Activated CD4-positive, alpha-beta T cell treated with anti-CD3 and anti-CD28 coated beads for 24 hours (primary cell): ENCODE measurements at places on chromosomes 6 and 20.

DNA sequence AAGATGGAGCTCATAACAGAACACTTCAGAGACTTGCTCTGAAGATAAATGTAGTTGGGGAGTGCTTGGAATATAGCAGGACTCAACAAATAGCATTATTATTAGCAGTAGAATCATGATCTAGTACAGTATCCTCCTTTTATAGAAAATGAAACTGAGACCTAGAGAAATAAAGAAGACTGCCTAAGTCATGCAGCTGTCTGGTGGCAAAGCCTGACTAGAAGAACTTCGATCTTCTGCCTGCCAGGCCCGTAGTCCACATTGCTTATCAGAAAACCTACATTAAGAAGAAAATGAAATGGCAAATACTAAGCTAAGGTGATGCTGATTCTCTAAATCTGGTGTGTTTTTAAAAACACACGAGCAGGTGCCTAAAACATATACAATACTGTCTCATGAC, 46.4 kb upstream of the DST start:
- no peak for DNase-seq

- no peak for DNase-seq
These were observed 75.2 kb upstream of the ADTRP start for GRCh38 chr6:11853678-11854407.

- no peak for DNase-seq
These were observed 66.7 kb downstream of the CD164 start for GRCh38 chr6:109315341-109316110.

- DNase-seq: no peak
These were observed 5.5 kb downstream of the MANBAL start for GRCh38 chr20:37295001-37295400.

DNA sequence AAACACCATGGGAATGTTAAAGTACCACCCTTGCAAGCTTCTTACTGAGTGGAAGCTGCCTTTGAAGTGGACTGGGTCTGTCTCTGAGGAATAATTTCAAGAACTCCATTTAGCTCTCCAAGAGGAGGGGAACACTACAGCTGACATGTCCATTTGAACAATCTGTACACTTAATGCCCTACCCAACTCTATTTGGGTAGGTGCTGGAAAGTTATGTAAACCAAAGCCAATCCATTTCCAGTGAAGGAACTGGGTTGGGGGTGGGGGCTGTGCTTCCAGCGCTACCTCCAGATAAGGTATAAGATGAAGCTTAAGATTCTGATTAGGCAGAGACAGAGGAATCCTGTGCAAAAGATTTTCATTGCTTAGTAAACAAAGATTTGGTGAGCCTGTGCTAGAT, 122.0 kb downstream of the TCP11 start:
- no peak for DNase-seq

- peak; percentile 18 for DNase-seq
These were observed at the start of gene ENPP1 for GRCh38 chr6:131807644-131808459. Gene ENPP1 (plus strand): TSS chr6:131808020. CDS start chr6:131808036, 16 bp downstream.

DNA sequence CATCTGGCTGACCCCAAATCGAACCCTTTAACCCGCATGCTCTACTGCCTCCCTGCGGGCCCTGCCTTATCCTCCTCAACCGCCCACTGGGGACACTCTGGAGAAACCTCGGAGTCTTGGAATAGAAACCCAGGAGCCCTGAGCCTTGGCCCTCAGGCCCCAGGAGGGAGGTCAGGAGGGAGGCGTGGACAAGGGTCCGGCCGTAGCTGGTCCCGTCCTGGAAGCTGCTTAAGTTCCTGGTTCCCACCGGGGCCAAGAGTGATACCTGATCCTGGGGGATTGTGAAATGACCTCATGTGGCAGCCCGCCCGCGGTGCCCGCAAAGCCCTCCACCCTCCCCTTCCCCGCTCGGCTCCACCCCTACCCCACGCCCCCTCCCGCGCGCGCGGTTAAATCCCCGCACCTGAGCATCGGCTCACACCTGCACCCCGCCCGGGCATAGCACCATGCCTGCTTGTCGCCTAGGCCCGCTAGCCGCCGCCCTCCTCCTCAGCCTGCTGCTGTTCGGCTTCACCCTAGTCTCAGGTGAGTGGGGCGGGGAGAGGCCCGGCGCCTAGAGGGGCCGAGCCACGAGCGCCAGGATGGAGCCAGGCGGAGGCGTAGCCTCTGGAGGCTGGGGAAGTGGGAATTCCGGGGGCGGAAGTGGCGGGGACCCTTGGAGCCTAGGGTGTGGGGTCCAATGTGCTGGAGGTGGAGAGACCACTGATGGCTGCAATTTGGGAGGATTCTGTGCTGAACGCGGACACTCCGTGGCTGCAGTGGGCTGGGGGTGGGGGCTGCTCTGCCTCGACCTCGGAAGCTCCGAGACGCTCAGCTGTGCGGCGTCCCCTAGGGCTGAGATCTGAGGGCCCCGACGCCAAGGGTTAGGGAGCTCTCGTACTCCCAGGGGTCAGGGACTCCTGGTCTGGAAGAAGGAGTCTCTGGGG, at the start of gene WFDC2:
Gene WFDC2 (plus strand): TSS at position 418 of the 926 bp plus-strand sequence. CDS start 29 bp downstream, at position 447.
- DNase-seq: no peak

GRCh38 chr6:4809999-4810918, 34.1 kb downstream of the CDYL start:
- DNase-seq: no peak

- no peak for DNase-seq
These were observed 20.1 kb downstream of the ECT2L start for GRCh38 chr6:138815797-138816528.

GRCh38 chr6:6986344-6986743, 121.4 kb upstream of the RREB1 start:
- no peak for DNase-seq

DNA sequence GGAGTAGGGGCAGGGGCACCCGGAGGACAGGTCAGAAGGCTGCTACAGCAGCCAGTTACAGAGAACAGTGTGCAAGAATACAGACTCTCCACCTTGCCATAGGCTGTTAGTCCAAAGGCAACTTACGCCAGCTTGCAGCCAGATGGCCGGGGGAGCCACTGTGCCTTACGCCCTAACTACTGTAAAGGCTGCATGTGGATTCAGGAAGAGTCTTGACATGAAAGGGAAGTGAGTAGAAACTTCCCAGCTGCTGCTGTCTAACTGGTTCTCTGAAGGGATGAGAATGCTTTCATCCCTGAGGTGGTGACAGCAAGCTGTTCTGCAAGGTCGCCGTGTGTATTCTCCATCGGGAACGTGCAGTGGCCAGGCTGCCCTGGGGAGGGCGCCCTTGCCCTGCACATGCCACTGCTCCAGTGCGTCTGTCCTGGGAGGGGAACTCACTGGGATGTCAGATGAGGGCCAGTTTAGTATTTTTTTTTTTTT, 46.1 kb downstream of the LYRM4 start:
- peak; percentile 4 for DNase-seq

- DNase-seq: no peak
These were observed 137.6 kb upstream of the MARCKS start for GRCh38 chr6:113719545-113719944.

DNA sequence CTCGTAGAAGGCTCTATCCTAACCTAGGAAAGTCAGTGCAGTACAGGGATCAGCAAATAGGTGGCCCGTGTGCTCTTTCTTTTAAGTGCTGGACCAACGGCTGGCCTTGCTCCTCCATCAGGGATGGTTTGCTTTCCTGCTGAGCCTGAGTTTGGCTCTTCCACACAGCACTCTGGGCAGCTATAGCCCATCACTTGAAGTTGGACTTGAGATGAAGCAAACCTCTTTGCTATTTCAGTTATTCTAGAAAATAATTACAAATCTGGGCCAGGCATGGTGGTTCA, 66.9 kb upstream of the KCNK16 start:
- no peak for DNase-seq

DNA sequence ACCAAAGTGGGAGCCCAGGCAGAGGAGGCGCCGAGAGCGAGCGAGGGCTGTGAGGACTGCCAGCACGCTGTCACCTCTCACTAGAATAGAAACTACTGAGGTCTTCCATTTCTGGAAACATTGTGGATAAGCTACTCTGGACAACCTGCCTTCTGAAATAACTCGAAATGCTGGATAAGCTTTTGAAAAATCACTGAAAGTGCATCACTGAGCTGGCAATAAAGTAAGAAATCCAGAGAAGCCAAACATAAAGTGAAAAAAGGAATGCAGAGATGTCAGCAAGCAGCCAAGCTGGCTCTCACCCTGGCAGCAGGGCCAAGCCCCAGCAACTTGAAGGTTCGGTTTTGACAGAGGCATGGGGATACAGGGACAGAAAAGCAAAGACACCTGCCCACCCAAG, 59.2 kb upstream of the MYLIP start:
- DNase-seq: no peak

DNA sequence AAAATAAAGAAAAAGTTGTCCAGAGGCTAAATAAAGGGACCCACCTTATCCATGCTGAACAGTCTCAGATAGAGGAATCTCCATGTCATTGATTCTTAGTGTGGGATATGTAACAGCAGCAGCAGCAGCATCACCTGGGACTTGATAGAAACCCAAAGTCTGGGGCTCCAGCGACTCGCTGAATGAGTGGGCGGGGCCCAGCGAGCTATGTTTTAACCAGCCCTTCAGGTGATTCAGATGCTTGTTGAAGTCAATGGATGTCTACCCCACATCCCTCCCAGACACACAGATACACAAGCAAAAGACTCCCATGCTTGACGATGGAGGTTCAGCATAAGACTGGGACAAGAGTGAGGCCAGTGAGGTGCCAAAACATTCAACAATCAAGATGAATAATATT, 298.6 kb downstream of the UBE3D start:
- DNase-seq: no peak

- no peak for DNase-seq
These were observed 67.5 kb downstream of the JARID2 start for GRCh38 chr6:15313367-15313766.

DNA sequence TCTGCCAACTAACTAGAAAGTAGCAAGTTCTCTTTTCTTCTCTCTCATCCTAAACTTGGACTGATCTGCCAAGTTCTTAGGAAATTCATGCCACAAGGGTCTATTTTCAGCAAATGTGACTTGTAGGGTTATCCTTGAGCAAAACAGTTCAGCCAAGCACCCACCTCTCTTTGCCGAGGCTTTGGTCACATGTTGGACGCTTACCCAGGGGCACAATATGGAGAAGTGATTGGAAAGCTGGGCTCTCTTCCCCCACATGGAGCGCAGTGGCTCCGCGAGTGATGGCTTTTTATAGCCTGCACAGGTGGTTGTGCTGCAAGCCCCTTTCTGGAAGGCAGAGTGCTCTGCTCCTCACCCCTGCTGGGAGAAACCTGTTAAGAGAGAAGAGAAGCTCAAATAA, 47.7 kb upstream of the FNDC1 start:
- DNase-seq: no peak

GRCh38 chr20:11057624-11058023, 383.8 kb upstream of the JAG1 start:
- DNase-seq: no peak

GRCh38 chr6:16273256-16273655, 34.9 kb downstream of the GMPR start:
- DNase-seq: no peak

DNA sequence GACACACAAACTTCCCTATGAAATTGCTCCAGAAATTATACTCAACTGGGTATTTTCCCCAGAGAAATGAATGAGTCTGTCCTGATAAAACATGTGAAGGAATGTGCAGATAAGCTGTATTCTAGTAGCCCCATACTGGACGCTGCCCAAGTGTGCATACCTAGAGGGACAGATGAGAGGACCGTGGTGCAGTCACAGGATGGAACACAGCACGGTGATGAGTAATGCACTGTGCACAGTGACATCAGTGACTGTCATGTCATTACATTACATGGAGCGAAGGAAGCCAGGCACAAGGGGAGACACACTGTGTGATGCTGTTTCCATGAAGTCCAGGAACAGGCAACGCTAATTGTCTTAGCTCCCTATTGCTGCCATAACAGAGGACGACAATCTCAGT, 155.5 kb downstream of the CDH4 start:
- DNase-seq: no peak

DNA sequence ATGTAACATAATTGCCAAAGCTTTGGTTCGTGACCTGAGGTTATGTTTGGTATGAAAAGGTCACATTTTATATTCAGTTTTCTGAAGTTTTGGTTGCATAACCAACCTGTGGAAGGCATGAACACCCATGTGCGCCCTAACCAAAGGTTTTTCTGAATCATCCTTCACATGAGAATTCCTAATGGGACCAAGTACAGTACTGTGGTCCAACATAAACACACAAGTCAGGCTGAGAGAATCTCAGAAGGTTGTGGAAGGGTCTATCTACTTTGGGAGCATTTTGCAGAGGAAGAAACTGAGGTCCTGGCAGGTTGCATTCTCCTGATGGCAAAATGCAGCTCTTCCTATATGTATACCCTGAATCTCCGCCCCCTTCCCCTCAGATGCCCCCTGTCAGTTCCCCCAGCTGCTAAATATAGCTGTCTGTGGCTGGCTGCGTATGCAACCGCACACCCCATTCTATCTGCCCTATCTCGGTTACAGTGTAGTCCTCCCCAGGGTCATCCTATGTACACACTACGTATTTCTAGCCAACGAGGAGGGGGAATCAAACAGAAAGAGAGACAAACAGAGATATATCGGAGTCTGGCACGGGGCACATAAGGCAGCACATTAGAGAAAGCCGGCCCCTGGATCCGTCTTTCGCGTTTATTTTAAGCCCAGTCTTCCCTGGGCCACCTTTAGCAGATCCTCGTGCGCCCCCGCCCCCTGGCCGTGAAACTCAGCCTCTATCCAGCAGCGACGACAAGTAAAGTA, 547 bp upstream of the ESR1 start:
- no peak for DNase-seq

GRCh38 chr20:50191065-50191543, 474 bp downstream of the CEBPB start:
- peak; percentile 45 for DNase-seq

GRCh38 chr20:63072231-63072791, 65.5 kb upstream of the BHLHE23 start:
- no peak for DNase-seq

GRCh38 chr20:11195899-11196558, 522.2 kb upstream of the JAG1 start:
- DNase-seq: no peak

DNA sequence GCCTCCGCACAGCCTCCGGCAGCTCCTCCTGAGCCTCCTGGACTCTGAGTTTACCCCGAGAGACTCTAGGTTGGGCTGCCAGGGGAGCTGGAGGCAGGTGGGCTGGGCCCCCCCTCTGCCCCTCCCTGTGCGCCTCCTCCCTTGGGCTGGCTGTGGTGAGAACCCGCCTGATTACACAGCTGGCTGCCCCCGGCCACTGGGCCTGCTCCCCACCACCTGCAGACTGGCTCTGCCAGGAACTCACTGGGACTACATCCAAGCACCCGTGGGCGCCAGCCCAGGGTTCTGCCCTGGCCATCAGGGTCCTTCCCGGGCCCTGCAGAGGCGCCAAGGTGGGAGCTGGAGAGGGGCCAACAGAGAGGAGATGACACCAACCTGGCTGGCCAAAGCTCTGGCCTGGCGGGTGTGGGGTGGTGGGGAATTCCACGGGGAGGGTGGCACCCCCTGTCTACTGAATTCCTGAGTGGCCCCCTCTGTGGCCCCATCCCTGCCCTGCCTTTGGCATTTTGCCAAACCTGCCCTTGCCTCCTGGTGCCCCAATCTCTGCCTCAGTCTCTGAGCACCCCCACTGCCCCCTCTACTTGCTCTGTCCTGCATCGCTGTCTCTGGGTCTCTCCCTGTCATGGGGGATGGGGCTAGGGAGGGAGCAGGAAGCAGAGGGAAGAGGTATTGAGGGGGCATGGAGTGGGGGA, 21.9 kb upstream of the CDH22 start:
- DNase-seq: no peak

- DNase-seq: no peak
These were observed 54.4 kb downstream of the TPD52L1 start for GRCh38 chr6:125207956-125208355.

GRCh38 chr6:37174515-37175331, 4.8 kb downstream of the PIM1 start:
- DNase-seq: no peak

- no peak for DNase-seq
These were observed 9.3 kb upstream of the BCAS1 start for GRCh38 chr20:54079652-54080051.
